ENCODE measurements at places on chromosomes 7 and 10.

GRCh38 chr10:127154831-127155620 lies 41.4 kb downstream of the INSYN2A start:
- no peak for DNase-seq

- no peak for DNase-seq
Observed at GRCh38 chr10:114631666-114632417, 26.2 kb downstream of the ABLIM1 start.

DNA sequence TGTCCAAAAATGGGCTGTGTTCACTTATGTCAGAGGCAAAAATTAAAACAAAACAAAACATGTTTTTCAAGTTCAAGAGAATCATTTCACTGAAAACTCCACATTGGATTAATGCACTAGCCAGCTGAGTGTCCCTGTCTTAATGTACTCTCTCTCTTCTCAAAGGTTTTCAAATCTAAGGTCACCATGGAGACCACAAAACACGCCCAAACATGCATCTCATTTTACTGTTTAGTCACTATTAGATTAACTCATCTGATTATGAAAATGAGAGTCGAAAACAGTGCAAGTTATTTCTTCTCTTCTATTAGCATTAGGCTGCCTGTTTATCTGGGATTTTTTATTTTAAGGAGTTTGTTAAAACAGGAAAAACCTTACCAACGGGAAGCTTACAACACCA lies 70.8 kb upstream of the ASAH2 start:
- no peak for DNase-seq

GRCh38 chr10:92479547-92479946 lies 94.3 kb downstream of the IDE start:
- DNase-seq: no peak

DNA sequence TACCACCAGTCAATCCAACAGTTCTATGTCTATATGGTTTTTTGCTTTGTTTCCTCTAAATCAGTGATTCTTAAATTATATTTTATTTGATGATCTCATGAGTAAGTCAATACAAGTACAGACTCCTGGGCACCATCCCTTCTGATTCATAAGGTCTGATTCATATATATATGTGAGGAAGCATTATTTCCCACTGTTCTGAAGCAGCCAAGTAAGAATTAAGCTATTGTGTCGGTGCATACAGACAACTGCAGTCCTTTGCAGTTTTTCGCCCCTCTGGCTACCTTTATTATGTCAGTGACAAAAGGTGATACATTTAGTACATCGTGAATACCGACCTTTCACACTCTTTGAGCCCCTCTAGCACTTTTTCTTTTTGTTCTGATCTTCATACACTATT lies 1079.6 kb upstream of the C7orf33 start:
- DNase-seq: no peak

GRCh38 chr7:147412782-147413556 lies 1177.6 kb upstream of the C7orf33 start:
- DNase-seq: no peak

GRCh38 chr10:36096576-36096975 lies 454.5 kb upstream of the FZD8 start:
- no peak for DNase-seq

DNA sequence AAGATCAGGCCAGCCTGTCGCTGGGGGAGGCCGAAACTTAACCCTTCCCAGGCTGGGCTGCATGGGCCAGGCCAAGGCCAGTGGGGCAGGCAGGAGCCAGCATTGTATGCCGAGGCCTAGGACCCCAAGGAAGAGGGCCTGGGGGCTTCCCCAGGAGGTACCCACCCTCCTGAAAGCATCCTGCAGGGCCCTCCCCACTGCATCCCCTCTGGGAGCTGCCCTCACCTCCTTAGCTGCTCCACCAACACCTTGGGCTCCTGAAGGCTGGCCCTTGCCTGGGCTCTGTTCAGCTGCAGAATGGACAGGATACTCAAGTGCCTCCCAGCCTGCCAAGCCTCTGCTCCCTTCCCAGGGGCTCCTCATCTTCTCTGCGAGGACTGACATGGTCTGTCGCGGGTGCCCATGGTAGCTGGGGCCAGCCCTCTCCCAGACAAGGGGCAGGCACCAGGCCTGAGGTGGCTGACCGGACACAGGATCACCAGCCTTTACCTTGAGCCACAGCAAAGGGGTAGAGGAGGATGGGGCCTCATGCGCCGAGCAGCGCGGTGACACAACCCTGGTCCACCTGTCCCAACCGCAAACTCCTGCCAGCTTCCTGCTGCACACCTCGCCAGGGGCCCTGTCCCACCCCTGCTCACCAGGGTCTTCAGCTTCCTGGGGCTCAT lies 94.2 kb downstream of the MICALL2 start:
- no peak for DNase-seq

DNA sequence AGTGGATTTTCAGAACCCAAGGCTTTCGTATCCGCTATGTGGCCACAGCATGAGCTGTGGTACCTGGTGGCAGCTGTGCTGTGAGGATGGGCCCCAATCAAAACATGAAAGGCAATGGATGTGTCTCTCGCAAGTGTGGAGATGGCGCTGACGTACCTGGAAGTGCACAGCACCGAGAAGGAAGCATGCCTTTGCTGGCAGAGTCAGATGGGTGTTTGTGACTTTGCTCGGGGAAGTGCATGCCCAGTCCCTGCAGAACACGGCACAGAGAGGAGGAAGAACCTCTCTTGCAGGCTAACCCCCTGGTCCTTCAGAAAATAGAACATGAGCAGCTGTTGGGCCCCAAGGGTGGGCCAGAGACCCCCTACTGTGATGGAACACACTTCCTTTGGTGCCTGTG lies 654.1 kb upstream of the ZWINT start:
- DNase-seq: no peak

DNA sequence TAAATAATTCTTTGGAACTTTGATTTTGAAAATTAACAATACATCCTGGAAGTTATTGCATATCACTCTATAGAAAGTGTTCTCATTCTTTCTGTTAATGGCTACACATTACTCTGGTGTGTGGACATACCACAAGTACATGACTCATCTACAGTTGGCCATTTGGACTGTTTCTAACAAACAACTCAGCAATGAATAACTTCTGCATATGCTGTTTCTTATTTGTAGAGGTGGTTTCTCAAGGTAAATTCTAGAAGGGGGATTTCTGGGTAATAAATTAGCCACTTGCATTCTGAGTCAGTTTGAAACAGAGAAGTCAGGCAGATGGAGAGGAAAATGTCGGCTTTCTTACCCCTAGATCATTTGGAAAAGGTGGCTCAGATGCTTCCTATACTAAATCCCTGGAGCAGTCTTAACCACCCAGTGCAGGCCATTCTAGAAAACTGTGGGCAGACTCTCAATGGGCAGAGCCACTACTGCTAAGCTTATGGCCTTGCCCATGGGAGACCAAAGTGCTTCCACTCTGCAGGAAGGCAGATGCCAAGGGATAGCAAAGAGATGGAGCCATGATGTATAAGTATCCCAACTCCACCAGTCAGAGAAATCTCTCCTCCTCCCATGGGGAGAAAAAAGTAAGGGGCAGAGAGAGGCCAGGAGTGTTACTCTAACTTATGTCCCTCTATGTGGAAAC lies 194.0 kb upstream of the PLPP4 start:
- DNase-seq: no peak

DNA sequence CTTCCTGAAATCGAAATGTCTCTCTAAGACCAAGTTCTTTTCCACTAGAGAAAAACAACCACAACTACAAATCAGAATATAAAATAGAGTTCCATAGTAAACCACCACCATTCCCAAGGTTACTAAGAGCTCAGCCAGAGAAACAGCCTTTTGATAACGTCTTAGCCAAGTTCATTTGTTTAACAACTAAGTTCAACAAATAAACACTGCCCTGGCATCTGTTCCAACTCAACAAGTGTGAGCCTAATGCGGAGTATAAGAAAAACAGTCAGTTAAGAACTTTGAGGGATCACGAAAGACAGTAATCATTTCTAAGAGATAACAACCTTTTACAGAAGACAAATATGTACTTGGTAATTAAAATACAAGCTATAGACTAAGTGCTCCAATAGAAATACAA lies 77.3 kb downstream of the CALD1 start:
- no peak for DNase-seq

- no peak for DNase-seq
Observed at GRCh38 chr10:67518043-67518442, 178.0 kb downstream of the CTNNA3 start.

- no peak for DNase-seq
Observed at GRCh38 chr7:91343996-91344629, 79.9 kb downstream of the FZD1 start.
